ENCODE measurements at places on chromosomes 1 and 21. TPM values are rescaled to one million over a fixed set of nuclear protein-coding genes. Genes with fewer than 3 reads are reported as not detected.

Gene ATP1A1
- total RNA-seq, result 94.3 TPM

Gene RXFP4
- not detected for total RNA-seq

Gene PTGFRN
- total RNA-seq, result 144 TPM

GRCh38 chr1:91499904-91500755, 521 bp upstream of the CDC7 start:
- DNase-seq, result peak; percentile 0

DNA sequence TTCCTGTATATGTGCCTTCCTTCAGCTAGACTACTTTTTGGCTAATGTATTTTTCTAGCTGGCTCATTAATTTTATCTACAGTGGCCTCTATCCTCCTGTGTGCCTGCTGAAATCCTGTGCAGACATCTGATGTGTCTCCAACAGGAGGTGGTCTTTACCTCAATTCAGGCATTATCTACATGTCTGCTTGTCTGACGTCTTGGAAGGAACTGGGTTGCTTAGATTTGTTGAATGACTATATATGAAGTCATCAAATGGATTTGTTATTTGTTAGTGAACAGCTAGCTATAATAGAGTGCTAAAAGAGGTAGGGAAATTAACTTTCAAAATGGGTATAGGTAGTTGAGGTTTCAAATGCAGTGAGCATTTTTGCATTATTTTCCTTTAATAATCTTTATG, 6.7 kb downstream of the RPL5 start:
- DNase-seq, result no peak

- DNase-seq, result no peak
Observed at GRCh38 chr1:208496467-208497371, 252.5 kb upstream of the PLXNA2 start.

DNA sequence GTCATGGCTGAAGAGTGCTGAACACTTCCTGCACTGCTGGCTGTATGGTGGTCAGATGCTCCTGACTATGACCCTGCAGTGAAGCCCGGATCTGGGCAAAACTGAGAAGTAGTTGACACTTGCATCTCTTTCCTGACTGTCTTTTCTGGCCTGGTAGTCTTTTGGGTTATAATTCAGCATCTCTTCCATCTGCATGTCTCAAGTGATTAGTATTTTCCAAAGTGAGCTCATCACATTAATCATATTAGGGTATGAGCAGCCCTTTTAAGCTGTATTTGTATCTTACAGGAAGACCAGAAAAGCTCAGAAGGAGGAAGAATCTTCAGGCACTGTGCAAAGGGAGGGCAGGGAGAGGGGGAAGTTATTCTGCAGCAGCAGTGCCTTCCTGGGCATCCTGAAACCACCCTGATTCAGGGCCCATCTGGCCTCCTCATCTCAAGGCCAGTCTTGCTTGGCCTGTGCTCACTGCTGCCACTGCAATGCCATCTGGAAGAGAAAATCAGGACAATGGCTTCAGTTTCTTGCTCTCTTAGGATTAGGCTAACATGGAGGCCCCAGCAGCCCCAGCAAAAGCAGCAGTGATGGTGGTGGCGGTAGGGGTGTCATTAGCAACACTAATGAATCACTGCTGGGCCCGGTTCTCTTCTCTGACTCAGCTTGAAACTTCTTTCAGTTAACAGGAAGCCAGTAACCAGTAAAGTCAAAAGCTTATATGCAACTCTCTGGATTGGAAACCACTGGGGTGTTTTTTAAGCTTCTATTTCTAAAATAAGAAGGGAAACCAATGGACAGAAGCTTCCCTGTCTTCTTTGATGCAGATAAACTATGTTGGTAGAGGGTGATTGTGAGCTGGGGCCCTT, 63.3 kb upstream of the WDR26 start:
- peak; percentile 94 for DNase-seq

GRCh38 chr1:202161151-202162046, 997 bp upstream of the PTPN7 start:
- DNase-seq, result no peak

- DNase-seq, result no peak
Observed at GRCh38 chr1:230469271-230469670, 43.1 kb upstream of the PGBD5 start.

All from M059J (cell line).